ENCODE measurements at places on chromosomes 4 and X.
A peak's percentile ranks its signal among the peaks of the same experiment; 100 is the strongest.

DNA sequence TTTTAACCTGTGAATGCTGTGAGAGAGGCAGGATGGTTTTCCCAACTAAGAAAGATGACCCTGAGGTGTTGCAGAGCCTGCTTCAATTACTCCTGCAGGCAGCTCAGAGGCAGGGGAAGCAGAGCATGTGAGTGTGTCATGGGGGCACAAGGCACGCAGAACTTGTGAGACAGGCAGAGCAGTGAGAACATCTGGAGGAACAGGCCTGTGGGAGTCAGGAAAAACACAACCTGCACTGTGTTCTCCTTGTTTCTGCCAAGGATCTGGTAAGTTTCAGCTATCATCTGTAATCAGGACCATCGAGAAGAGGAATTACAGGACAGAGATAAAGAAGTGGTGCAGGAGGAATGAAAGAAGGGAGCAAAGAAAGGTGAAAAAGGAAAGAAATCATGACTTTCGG lies 741.8 kb upstream of the INTU start:
- DNase-seq, result no peak

GRCh38 chr4:52903273-52903672 lies 41.2 kb downstream of the RASL11B start:
- no peak for DNase-seq

- DNase-seq, result no peak
Observed at GRCh38 chr4:132572210-132572609, 576.9 kb upstream of the PCDH10 start.

DNA sequence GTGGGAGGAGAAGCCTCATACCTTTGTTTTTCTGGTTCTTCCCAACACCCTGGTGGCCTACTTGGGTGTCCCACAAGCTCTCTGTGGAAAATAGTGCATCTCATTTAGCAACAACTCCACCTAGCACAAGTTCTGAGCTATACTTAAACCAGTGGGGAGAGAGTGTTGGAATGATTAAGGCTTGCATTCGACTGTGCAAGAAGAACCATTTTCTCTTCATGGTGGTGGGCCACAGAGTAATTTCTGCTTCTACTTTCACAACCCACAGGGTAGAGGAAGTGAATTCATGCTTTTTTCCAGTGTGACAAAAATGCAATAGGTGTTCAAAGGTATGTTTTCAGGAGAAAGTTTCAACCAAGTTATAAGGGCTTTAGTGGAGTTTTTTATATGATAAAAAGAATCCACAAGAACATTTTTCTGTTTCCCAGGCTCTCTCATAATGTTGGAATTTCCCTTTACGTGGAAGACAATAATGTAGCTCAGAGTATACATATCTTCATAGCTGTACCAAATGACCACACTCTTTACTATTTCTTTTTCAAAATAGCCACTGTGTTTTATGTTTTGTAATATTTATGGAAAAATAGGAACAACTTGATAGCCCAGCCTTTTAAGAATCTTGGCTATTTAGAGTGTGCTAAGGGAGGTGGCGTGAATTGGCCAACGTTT lies 80.3 kb upstream of the HHIP start:
- DNase-seq, result no peak

DNA sequence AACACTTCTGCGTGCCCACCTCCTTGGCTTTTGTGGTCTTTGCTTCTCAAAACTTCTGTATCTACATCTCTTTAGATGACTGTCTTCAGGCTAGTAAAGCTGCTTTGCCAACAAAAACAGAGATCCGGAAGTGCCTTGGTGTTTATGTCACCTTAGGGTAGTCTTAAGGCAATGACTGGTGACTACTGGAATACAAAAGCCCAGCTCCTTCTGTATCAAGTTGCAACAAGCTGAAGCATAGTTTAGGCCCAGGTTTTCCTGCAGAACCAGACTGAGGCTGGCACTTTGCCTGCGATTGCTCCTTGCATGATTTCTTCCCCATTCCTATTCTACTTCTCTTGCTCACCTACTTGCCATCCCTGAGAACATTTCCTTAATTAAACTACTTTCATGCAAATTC lies 333.8 kb downstream of the DMD start:
- no peak for DNase-seq

DNA sequence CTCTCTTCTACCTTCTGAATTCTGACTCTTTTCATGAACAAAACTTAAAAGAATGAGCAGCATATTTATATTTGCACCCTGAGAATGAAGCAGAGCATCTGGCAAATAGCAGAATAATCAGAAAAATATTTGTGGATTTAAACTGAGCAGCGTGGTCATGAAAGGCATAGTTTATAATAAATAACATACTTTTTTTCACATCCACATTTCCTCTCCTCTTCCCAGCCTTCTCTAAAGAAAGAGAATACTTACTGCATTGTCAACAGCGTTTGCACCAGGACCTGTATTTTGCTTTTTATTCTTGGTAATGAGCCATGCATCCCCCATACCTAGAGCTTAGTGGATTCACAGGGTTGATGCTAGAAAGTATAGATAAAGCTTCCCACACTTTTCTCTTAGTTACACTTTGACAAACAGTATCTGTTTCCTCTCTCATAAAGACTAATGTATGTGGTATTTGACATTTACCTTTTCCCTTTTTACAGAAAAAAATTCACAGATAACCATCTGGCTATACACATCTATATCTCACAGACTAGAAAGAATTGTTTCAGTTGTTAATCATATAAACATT lies 131.5 kb downstream of the PRSS12 start:
- DNase-seq, result no peak

- no peak for DNase-seq
Observed at GRCh38 chr4:2432991-2433530, 14.3 kb downstream of the CFAP99 start.

DNA sequence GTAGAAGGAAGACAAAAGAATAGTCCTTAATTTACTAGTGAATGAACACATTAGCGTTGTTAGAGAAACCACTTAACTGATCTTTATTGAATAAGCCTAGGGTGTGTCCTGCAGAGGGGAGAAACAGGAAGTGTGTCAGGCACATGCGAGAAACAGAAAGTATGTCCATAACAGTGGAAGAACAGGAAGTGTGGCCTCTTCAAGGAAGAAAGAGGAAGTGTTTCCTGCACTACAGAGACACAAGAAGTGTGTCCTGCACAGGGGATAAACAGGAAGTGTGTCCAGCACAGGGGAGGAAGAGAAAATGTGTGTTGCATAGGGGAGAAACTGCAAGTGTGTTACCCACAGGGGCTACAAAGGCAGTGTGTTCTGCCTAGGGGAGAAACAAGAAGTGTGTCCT lies 539.6 kb upstream of the PRKX start:
- no peak for DNase-seq

DNA sequence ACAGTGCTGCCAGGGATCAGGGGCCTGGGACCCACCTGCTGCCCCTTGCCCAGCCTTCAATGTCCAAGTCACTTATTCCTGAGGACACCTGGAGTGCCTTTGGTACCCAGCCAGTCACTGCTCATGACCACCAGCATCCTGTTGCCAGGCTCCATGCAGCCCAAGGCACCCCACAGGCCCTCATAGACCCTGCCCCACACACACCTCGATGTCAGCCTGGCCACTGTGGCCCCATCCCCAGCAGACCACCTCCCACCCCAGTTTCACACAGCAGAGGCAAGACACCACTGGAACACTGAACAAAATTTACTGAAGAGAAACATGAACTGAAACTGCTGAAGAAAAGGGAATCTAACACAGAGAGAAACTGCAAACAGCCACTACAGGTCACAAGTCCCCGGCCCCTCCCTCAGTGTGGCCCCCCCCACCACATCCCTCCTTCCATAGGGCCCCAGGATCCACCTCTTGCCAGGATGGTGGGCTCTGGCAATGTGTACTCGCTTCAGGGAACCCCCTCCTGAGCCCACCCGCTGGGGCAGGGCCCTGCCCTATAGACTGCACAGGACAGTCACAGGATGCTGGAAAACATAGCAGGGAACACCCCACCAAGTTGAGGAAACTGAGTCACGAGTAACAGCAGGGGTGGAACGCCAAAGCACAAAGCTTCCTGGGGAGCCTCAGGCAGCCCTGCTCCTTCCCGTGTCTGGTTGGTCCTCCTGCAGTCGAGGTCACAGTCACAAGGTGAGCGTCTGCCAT lies 5.2 kb downstream of the PNMA5 start:
- no peak for DNase-seq

DNA sequence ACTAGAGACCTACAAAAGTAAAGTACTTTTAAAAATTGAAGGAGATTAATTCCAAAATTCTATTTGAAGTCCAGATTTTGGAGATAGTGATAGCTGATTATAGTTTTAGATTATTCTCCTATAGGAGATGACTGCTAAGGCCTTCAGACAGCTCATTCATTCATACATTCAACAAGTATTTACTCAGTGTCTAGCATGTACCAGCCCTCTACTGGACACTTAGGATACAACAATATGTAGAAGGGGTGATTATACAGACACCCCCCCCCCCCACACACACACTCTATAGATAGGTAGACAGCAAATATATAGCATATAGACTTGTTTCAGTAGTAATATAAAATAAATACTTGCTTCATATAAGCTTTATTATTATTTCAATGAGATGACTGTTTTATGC lies 60.4 kb upstream of the TAF9B start:
- DNase-seq, result peak; percentile 0

DNA sequence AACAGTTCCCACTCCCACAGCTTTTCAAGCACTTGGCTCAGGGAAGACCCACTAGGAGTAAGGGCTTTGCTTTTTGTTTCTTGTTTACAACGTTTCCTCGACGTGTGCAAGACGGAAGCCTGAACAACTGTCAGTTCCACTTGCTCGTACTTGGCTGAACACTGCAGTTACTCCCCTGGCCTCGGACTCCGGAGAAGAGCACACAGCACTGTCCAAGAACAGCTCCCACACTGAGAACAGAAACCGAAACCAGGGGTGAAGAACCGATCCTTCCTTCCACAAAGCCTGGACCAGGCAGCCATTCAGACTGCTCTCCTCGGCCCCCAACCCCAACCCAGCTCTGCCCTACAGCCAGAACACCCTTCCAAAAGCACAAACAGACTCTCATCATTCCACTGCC lies 25.5 kb downstream of the IRF2 start:
- no peak for DNase-seq

- no peak for DNase-seq
Observed at GRCh38 chrX:2707334-2707760, 16.3 kb downstream of the CD99 start.

GRCh38 chrX:119655125-119655524 lies 37.8 kb downstream of the SEPTIN6 start:
- no peak for DNase-seq

GRCh38 chrX:120499301-120500072 lies 30.4 kb upstream of the LAMP2 start:
- DNase-seq, result no peak

DNA sequence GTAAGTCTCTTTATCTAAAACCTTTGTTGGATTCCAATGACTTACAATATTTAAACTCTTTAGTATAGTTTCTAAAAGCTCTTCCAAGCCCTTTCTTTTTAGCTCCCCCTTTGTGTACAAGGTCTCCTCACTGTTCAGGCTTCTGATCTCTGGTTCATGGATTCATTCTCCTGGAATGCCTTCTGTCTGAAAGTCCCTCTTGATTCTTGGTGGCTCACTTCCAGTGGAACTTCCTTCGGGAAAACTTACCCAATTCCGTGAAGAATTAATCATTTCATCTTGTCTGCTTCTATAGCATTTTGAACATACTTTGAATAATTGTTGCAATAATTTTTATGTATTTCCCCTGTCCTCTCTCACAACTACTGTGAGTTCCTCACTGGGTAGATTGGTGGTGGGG lies 3.6 kb downstream of the ARHGAP24 start:
- no peak for DNase-seq

GRCh38 chr4:137621056-137621455 lies 88.8 kb upstream of the PCDH18 start:
- DNase-seq, result peak; percentile 26

DNA sequence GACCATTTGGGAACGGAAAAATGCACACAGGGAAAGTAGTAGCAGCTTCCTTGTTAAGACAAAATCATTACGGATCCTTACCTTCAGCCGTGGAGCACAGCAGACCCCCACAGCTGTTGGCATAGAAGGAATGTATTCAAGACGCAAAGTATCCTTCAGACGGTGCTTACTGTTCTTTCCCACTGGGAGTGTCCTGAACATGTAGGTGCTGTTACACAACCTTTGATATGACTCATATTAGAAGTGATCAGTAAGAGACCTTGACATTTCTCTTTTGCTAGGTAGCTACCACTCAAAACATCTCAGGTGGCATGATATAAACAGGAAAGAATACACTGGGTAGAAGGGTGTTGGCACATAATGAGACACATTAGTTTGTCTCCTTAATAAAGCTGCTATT lies 154.0 kb upstream of the FMR1 start:
- DNase-seq, result no peak

DNA sequence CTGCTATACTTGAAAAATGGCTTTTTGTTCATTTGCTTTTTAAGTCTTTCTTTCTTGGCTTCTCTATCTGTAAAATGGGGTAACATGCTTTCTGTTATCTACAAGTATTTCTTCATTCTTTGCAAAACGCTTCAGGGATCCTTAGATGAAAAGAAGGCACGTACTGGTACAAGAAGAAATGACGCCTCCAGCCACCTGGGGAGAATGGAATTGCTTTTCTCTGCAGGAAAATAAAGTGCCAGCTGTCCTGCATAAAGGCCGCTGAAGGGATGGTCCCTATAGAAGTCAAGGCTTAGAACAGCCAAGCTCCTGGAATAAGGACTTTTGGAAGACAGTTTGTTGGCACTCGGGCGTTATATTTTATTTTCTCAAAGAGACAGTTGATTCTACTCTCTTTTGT lies 210.8 kb upstream of the RASGEF1B start:
- DNase-seq, result no peak
